ENCODE measurements at places on chromosomes 16 and 17.

- DNase-seq, result no peak
Observed at GRCh38 chr17:81511554-81511803, 1.1 kb downstream of the ACTG1 start.

DNA sequence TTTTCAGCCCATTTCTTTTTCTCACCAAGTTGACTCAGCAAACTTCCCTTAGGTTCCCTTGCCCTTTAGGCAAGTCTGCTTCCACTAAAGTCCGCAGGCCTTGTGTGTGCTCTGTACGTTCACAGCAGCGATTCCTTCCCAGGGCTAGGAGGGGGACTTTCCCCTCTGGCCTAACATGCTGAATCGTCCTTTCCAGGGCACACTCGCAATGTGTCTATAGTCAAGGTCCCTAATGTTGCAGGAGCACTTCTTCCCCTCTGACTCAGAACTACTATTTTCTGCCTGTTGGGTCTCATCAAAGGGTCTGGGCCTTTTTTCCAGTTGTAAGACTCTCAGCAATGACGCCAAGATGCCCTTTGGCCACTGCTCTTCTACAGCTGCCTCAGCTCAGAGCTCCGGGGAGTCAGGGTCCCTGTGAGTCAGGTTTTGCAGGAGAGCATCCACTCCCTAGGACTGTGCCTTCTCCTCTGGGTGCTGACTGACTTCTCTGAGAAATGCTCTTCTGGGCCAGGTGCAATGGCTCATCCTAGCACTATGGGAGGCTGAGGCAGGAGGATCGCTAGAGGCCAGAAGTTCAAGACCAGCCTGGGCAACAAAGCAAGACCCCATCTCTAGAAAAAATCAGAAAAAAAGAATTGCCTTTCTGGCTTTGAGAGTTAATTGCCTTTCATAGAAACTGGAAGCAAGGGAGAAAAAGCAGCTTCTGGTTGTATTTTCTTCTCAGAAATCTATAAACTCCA, 64.4 kb upstream of the TBX2 start:
- DNase-seq, result no peak

DNA sequence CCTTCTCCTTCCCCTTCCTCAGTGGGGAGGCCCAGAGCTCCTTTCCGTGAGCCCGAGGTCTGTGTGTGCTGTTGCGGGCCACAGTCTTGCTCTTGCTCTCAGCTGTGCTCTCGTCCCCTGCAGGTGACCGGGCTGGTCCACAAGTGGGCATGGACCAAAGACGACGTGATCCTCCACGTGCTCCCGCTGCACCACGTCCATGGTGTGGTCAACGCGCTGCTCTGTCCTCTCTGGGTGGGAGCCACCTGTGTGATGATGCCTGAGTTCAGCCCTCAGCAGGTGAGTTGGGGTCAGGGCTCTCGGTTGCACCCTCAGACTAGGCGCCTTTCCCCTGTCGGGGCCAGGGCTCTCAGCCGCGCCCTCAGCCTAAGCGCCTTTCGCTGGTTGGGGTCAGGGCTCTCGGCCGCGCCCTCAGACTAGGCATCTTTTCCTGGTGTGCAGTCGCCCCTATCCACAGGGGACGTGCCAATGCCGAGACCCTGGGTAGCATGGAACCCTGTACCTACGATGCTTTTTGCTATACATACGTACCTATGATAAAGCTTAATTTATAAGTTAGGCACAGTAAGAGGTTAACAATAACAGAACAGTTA, 8.9 kb downstream of the ACSF3 start:
- DNase-seq, result no peak

DNA sequence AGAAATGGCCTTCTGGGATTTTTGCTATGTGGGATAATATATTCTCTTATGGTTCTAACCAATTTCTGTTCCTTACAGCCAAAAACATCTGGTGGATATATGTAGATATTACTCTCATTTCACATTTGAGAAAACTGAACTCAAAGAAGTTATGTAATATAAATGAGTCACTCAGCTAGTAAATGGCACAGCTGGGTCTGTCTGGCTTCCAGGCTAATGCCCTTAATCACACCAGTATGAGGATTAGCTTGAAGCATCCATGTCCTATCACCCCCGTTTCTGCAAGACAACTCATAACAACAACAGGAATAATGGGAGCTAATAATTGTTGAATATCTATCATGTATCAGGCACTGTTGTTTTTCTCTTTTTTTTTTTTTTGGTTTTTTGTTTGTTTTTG, 34.4 kb upstream of the USP7 start:
- no peak for DNase-seq

GRCh38 chr16:89505204-89506112, 2.7 kb upstream of the SPG7 start:
- DNase-seq, result peak; percentile 94

DNA sequence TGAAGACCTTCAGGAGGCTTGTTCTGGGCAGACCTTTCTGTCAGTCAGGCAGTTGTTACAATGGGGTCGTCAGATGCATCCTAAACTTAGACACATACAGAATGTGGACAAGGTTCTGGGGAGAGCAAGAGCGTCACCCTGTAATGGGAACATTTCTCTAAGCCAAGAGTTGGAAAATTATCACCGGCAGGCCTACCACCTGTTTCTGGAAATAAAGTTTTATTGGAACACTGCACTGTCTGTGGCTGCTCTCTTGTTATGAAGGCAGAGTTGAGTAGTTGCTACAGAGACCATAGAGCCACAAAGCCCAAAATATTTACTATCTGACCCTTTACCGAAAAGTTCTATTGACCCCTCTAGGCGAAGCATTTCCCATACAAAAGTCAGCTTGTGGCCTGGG, 106.2 kb downstream of the CPPED1 start:
- DNase-seq, result no peak

DNA sequence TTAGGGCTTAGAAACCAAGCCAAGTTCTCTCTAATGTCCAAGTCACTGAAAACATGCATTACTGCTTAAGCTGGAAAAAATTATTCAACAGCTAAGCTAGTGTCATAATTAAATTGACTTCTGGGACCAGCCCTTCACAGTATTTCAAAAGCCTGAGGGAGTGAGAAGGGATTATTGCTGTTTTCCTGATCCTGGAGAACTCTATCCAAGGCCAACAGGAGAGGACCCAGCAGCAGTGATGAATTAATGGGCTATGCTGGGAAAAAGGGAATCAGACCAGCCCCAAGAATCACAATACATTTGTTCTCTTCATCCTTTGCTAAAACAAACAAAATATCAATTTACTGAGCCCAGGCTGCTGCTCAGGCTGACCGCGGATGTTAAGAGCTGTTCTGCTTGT, 34.5 kb upstream of the CLEC3A start:
- no peak for DNase-seq

GRCh38 chr17:40597156-40597555, 31.9 kb upstream of the CCR7 start:
- DNase-seq, result no peak

DNA sequence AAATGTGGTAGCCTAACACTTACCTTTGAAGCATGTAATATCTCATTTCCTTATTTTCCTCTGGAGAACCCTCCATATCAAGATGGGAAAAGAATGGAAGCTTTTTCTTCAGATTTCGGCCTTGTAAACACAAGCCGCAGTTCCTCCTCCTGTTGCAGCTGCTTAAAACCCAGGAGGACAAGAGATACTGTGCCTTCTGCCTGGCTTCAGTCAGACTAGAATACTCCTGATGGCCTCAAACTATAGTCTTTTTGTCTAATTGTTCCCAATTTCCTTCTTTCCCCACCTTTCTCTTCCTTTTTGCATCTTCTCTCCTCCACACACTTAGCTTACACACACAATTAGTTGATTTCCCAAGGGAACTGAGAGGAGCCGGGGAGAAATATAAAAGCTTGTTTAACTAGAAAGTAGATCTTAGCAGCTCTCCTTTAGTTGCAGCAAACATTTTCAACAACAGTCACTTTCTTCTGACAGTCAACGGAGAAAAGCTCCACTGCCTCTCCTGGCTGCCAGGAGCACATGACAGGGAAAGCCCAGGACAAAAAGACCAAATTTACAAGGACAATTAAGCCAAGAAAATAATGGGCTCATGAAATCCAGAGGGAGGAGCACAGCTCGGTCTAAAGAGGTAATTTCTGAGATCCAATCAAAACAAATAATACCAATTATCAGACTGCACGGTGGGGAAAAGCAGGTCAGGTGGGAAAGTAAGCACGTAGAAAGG, 76.4 kb upstream of the C17orf78 start:
- no peak for DNase-seq

- DNase-seq, result no peak
Observed at GRCh38 chr16:50722960-50723359, 18.9 kb upstream of the CYLD start.

DNA sequence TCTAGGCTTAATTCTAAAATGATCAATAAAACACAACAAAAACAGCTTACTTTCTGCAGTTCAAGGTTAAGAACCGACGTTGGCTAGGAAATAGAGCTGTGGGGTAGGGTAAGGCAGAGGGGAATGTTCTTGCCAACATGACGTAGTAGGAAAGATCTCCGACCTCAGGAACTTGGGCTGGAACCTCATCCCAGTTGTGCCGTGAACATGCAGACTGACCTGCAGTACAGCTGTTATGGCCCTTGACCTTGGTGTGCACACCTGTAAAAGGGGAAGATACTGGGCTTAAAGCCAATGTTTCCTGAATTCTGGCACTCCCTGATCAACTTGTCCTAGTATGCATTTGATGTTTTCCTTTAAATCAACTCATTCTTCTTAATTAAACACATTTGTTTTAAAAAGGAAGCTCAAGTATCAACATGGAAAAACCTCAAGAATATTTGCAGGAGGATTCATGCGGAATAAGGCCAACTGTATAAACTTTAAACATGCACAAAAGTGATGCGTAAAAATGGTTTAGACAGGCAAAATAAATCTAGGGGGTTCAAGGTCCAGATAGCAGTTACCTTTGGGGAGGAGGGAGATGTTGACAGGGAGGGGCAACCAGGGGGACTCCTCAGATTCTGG, 14.2 kb upstream of the SLC6A2 start:
- DNase-seq, result no peak

GRCh38 chr17:1312261-1312870, 32.9 kb downstream of the TRARG1 start:
- no peak for DNase-seq

- DNase-seq, result no peak
Observed at GRCh38 chr16:54233615-54234014, 53.0 kb downstream of the IRX3 start.

DNA sequence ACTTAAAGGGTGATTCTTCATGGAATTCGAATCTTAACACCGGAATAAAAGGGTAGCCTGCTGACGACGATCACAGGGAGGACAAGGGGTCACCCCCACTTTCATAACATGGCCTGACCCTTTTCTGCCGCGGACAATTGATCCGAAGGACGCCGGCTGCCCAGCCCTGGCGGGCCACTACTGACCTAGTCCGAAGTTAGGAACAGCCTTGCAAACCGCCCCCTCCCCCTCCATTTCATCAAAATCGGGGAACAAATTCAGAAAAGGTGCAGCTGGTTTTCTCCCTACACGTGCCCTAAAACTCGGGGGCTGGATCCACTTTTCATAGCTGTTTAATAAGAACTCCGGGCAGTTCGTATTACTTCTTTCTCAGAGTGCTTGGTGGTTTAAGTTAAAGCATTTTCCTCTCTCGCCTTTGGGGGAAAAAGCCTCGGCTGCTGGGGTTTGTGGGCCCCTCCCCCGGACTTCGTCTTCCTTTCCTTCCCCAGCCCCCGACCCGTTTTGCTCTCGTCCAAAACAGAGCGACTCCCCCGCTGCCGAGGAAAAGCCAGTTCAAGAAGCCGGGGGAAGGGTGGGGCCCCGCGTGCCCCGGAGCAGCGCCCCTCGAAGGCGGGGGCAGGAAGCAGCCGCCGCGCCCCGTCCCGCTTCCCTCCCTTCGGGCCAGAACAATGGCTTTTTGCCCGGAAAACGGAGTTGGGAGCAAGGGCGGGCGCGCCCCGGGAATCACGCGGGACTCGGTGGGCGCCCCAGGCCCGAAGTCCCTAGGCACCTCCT, 641 bp upstream of the CBX2 start:
- DNase-seq, result peak; percentile 25

DNA sequence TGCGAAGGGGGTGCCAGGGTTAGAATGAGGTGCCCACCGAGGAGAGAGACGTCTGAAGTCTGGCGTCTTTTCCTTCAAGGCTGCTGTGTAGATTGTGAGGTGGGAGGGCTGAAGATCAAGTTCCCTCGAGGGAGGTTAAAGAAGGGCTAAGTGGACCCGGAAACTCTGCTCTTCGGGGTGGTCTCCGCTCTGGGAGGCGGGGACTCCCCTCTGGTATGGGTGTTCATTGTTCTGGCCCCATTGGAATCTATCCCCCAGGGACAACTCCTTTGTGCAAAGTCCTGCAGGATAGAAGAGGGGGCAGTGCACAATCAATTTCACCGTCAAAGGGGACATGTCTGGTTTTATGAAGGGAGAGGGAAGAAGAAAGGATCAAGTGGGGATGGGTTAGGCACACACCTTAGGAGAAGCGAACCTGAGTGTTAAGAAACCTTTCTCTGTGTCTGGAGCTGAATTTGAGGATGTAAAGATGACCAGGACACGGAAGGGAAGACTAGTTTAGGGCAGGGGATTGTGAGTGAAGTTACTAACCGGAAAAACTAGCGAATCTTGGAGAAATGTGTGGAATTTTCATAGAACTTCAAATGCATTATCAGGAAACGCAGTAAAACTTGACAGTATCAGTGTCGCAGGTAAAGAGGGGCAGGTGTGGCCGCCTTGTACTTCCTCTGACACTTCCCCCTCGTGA, 809 bp upstream of the RAB34 start:
- DNase-seq, result no peak

GRCh38 chr17:10698096-10698818, 863 bp downstream of the ADPRM start:
- no peak for DNase-seq

GRCh38 chr16:2475413-2476344, 752 bp downstream of the TBC1D24 start:
- DNase-seq, result peak; percentile 56

GRCh38 chr17:78997231-78997741, 12.3 kb downstream of the CANT1 start:
- DNase-seq, result no peak

All from activated CD4-positive, alpha-beta T cell treated with anti-CD3 and anti-CD28 coated beads, Interleukin-2, Interleukin-6, amounts not matched to agents 100 ng/mL and 50 ng/mL, durations not matched to agents 16 hours and 8 hours (primary cell).